GM04503 (cell line): ENCODE measurements at places on chromosomes 4 and X.

DNA sequence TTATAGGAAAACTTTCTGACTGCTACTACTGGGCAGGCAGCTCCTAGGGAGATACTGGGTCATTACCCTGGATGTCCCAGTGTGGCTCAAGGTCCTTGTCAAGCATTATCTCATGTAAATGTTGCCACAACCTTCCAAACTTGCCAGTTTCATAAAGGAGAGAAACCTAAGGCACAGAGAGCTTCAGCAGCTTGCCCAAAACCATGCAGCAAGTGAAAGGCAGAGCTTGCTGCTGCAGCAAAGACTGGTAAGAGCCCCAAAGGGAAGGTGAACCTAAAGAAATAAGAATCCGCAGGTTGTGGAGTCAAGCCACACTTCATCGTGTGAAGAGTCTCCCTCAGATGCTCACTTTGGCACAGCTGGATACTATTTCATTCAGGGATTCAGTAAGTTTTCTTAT, 2.3 kb downstream of the MPP1 start:
- no peak for DNase-seq

GRCh38 chrX:129706400-129707072, 32.2 kb upstream of the XPNPEP2 start:
- DNase-seq, result no peak

- DNase-seq, result no peak
Observed at GRCh38 chrX:78322863-78323262, 4.5 kb downstream of the CYSLTR1 start.

- no peak for DNase-seq
Observed at GRCh38 chr4:27917381-27917780, 1056.7 kb downstream of the STIM2 start.

DNA sequence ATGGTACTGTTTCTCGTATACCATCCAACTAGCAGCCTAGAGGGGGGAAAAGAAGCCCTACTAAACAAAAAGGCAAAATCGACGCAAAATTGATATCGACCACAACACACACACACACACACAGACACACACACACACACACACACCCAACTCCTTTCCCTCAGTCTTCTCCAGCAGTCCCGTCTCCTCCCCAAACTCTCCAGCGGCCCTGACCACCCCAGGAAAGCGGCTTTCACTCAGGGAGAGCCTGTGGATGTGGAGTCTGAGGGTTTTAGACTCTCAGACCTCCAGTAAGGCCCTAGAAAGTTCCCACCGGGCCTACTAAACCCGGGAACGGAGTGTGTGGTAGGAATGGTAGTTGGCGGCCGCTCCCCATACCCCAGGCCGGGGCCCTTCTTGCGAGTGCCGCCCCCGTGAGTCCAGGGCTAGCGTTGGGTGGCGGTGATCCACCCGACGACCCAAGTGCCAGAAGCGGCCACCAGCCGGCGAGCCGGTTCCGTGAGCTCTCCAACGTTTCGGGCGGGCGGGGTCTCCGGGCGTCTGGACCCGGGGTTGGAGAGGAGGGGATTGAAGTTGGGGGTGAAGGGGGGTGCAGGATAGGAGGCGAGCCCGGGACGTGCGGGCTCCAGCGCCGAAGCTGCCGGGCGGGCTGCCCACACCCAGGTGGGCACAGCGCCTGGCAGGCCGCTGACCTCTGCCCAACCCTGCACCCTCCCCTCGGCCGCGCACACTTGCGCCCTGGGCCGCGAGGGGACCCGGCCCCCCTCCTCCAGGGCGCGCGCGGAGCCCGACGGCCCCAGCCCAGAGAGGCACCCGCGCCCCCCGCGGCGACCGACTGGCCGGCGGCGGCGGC, 13.7 kb downstream of the ARX start:
- no peak for DNase-seq

DNA sequence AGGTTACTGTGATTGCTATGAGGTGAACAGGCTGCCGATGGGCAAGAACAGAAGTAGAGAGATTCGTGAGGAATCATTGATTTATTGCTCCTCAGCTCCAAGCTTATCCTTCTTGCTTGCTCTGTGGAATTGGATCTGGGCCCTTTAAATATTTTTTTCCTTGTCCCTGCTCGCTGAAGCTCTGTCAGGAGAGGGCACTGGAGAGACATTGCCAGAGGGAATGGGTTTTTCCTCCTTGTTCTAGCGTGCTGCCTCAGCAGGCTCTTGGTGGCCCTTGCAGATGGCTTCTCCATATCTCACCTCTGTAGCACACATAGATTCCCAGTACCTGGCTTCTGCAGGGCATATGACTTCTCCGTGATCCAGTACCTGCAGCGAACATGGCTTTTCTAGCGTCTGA, 67.4 kb downstream of the CNGA2 start:
- no peak for DNase-seq

DNA sequence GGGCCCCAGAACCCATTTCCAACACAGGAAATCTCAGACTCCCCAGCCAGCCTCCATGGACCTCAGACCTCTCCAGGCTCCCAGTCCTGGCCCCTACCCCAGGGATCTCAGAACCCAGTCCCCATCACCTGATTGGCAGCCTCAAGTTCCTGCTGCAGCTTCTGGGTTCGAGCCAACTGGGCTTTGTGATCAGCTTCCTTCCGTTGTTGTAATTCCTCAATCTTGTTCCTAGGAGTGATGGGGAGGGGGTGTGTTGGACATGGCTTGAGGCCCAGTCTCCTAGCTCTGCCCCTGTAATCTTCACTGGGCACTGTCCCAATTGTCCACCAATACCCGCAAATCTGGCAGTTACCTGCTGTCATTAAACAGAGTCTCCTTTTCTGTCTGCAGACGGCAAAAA, 12.6 kb downstream of the GRIPAP1 start:
- no peak for DNase-seq

- DNase-seq, result no peak
Observed at GRCh38 chrX:17470136-17470535, 95.1 kb downstream of the NHS start.

DNA sequence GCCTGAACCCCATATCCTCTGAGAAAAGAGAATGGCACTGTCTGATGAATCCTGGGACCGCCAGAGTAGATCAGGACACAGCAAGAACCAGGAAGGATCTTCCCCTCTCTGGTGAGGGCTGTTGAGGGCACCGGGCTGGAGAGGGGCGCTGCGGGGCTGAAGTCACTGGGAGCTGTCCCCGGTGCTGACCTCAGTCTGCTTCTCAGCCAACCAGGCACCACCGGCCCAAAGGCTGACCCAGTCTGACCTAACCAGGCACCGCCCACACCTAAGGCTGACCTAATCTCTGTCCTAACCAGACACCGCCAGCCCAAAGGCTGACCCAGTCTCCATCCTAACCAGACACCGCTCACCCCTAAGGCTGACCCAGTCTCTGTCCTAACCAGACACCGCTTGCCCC, 82.8 kb downstream of the CPZ start:
- DNase-seq, result no peak

GRCh38 chr4:16264798-16265197, 38.5 kb upstream of the TAPT1 start:
- no peak for DNase-seq
